Uterus (tissue), 4 donors: ENCODE measurements at places on chromosomes 3 and 15.

- DNase-seq: no peak
- H3K4me3 ChIP-seq: no peak overlapping the region
- H3K36me3 ChIP-seq: no peaks in the 10 kb centered on the region
Observed at GRCh38 chr3:71050538-71051258, 532.8 kb downstream of the FOXP1 start.

- H3K4me3 ChIP-seq: no peak overlapping the region
- H3K36me3 ChIP-seq: no peaks in the 10 kb centered on the region
- no peaks in the 10 kb centered on the region for H3K27me3 ChIP-seq
- no peak overlapping the region for H3K27ac ChIP-seq
- DNase-seq: no peak
Observed at GRCh38 chr3:42224658-42225421, 41.1 kb downstream of the CCK start.

GRCh38 chr15:67571648-67572415 is 29.3 kb downstream of the MAP2K5 start:
- no peaks in the 10 kb centered on the region for H3K36me3 ChIP-seq
- H3K4me3 ChIP-seq: no peak overlapping the region
- no peaks in the 10 kb centered on the region for H3K27me3 ChIP-seq
- DNase-seq: no peak
- no peaks in the 10 kb centered on the region for H3K4me1 ChIP-seq

DNA sequence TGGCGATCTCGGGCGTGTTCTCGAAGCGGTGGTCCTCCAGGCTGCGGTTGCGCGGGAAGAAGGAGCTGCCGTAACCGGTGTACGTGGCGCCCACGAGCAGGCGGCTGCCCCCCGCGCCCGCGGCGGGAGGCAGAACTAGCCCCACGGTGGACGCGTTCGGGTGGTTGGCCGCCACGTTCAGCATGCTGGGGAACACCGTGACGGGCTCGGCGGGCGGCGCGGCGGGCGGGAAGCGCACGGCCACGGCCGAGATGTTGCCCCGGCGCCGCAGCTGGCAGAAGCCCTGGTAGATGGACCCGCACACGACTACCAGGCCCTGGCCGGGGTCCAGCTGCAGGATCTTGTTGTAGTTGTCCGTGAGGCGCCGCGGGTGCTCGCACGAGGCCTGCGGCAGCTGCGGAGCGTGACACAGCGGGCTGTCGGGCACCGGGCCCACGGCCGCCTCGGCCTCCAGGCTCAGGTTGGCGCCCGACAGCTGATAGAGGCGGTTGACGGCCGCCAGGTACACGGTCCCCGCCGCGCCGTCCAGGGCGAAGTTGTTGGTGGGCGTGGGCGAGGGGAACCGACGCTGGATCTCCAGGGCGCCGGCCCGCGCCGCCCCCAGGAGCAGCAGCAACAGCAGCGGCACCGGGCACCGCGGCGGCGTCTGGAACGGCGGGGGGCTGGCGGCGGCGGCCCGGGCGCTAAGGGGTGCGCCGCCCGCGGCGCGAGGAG is 397 bp downstream of the PLXND1 start:
- H3K36me3 ChIP-seq: no peaks in the 10 kb centered on the region
- peak overlapping the region; percentile 57 for H3K4me3 ChIP-seq
- peak overlapping the region; percentile 97 for H3K27ac ChIP-seq
- DNase-seq: no peak
- no peaks in the 10 kb centered on the region for H3K27me3 ChIP-seq

GRCh38 chr3:51739110-51739509 is 32.2 kb downstream of the GRM2 start:
- H3K4me1 ChIP-seq: no peaks in the 10 kb centered on the region
- no peak for DNase-seq
- H3K4me3 ChIP-seq: no peak overlapping the region

GRCh38 chr15:38075466-38075865 is 141.0 kb downstream of the TMCO5A start:
- no peaks in the 10 kb centered on the region for H3K36me3 ChIP-seq
- no peak overlapping the region for H3K4me3 ChIP-seq
- no peaks in the 10 kb centered on the region for H3K27me3 ChIP-seq
- DNase-seq: no peak
- H3K4me1 ChIP-seq: no peaks in the 10 kb centered on the region
- H3K27ac ChIP-seq: no peak overlapping the region

- H3K27me3 ChIP-seq: no peaks in the 10 kb centered on the region
- no peak overlapping the region for H3K4me3 ChIP-seq
- H3K36me3 ChIP-seq: no peaks in the 10 kb centered on the region
- no peaks in the 10 kb centered on the region for H3K4me1 ChIP-seq
Observed at GRCh38 chr15:42820811-42821210, 83.9 kb upstream of the CDAN1 start.

DNA sequence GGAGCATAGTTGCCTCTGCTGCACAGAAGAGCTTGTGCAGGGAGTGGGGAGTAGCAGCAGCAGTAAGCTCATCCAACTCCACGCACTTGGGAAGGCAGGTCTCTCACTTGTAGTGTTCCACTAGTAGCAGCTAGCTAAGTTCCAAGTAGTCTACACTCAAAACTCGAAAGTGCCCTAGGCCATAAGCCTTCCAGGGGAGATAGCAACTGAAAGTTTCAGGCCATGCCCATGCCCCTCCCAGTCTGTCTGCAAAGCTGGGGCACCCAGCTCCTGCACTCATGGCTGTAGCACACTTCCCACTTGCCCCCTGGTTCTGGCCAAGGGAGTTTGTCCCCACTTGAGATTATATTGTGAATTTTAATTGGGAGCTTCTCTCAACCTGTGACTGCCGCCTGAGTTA is 57.5 kb downstream of the MFSD1 start:
- no peaks in the 10 kb centered on the region for H3K36me3 ChIP-seq
- H3K27me3 ChIP-seq: no peaks in the 10 kb centered on the region
- no peak overlapping the region for H3K27ac ChIP-seq
- no peak overlapping the region for H3K4me3 ChIP-seq

GRCh38 chr15:87487484-87487883 is 769.1 kb downstream of the NTRK3 start:
- no peak overlapping the region for H3K27ac ChIP-seq
- H3K4me1 ChIP-seq: no peaks in the 10 kb centered on the region
- DNase-seq: no peak
- H3K4me3 ChIP-seq: no peak overlapping the region
- H3K27me3 ChIP-seq: no peaks in the 10 kb centered on the region
- H3K36me3 ChIP-seq: no peaks in the 10 kb centered on the region

GRCh38 chr3:181629029-181629428 is 82.7 kb upstream of the SOX2 start:
- H3K4me3 ChIP-seq: no peak overlapping the region
- no peaks in the 10 kb centered on the region for H3K4me1 ChIP-seq
- no peak for DNase-seq
- no peaks in the 10 kb centered on the region for H3K27me3 ChIP-seq
- H3K36me3 ChIP-seq: no peaks in the 10 kb centered on the region
- H3K27ac ChIP-seq: no peak overlapping the region

DNA sequence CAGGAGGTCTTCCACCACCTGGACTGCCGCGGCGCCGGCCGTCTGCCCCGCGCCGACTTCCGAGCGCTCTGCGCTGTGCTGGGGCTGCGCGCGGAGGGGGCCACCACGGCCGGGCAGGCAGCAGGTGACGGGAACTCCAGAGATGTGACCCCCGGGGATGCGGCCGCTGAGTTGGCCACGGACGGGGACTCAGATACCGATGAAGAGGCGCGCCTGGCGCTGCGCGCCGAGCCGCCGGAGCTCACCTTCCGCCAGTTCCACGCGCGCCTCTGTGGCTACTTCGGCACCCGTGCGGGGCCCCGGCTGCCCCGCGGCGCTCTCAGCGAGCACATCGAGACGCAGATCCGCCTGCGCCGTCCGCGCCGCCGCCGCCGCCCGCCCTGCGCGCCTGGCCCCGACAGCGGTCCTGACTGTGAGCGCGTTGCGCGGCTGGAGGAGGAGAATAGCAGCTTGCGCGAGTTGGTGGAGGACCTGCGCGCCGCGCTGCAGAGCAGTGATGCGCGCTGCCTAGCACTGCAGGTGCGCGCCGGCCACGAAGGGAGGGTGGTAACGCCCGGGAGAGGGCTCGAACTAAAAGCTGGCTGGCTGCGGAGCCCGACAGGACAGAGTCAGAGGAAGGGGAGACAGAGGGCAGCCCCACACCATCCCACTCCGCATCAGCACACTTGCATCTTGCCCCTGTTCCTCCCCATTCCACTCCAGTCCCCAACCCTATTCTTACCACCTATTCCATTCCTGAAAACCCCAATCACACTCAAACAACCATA is 885 bp downstream of the EFCC1 start:
- no peaks in the 10 kb centered on the region for H3K4me1 ChIP-seq
- H3K4me3 ChIP-seq: peak overlapping the region; percentile 40
- no peak for DNase-seq
- no peaks in the 10 kb centered on the region for H3K27me3 ChIP-seq
- H3K36me3 ChIP-seq: no peaks in the 10 kb centered on the region

DNA sequence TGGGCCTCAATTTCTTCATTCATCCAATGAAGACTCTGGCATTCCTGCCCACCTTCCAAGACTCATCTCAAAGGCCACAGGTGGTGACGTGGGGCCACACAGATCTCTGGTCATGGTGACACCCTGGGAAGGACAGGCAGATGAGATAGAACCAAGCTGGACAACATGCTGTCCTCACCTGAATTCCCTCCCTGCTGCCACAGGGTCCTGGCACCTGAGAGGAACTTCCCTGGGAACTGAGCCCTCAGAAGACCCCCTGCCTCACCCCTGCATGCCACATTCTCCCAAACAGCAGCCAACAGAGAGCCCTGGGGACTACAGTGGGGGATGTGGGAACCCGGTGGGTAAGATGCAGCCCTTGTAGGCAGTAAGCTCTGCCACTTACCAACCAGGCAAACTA is 10.7 kb downstream of the KLF15 start:
- no peaks in the 10 kb centered on the region for H3K36me3 ChIP-seq
- H3K4me1 ChIP-seq: peaks cover 4% of the 10 kb centered on the region
- no peak overlapping the region for H3K27ac ChIP-seq
- no peak overlapping the region for H3K4me3 ChIP-seq
- no peaks in the 10 kb centered on the region for H3K27me3 ChIP-seq

DNA sequence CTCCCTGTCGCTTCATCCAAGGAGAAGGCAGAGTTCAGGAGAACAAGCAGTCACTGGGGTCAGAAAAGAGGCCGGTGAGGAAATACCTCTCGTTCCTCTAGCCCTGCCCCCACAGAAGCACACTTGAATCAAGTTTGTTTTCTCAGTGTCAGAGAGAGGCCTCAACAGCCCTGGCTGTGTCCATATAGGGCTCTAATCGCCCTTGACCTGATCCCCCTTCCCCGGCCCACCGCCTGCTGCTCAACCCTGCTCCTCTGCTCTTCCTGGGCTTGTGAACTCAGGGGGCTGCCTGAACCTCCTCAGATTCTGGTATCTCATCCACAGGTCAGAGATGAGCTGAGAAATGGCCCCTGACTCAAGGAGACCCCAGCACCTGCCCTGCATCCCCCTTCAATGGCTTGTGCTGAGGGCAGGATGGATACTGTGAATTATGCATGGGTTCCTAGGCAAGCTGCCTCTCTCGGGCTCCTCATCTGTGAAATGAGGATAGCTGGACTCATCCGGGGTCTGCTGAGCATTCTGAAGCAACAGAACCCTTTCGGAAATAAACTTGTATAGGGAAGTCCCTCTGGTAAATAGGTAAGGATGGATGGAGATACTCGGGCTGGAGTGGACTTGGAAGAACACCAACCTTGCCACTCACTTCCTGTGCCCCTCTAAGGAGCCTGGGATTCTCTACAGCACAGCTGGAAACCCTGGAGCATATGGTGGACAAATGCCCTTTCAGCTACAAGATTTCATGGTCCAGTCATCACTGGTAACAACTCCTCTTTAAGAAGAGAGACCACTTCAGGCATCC is 147.5 kb downstream of the STT3B start:
- no peaks in the 10 kb centered on the region for H3K36me3 ChIP-seq
- H3K27me3 ChIP-seq: no peaks in the 10 kb centered on the region
- DNase-seq: peak; percentile 28
- no peak overlapping the region for H3K27ac ChIP-seq
- no peak overlapping the region for H3K4me3 ChIP-seq
- H3K4me1 ChIP-seq: no peaks in the 10 kb centered on the region

- DNase-seq: no peak
- no peak overlapping the region for H3K27ac ChIP-seq
- H3K4me1 ChIP-seq: no peaks in the 10 kb centered on the region
- H3K27me3 ChIP-seq: no peaks in the 10 kb centered on the region
Observed at GRCh38 chr3:45872569-45872968, 13.8 kb upstream of the CCR9 start.

GRCh38 chr3:65401359-65402305 is 637.1 kb downstream of the MAGI1 start:
- H3K27me3 ChIP-seq: no peaks in the 10 kb centered on the region
- H3K4me3 ChIP-seq: no peak overlapping the region
- no peaks in the 10 kb centered on the region for H3K4me1 ChIP-seq
- H3K27ac ChIP-seq: no peak overlapping the region
- no peak for DNase-seq
- no peaks in the 10 kb centered on the region for H3K36me3 ChIP-seq

- peak overlapping the region; percentile 62 for H3K27ac ChIP-seq
- DNase-seq: no peak
- H3K4me3 ChIP-seq: peak overlapping the region; percentile 91
- no peaks in the 10 kb centered on the region for H3K4me1 ChIP-seq
- H3K36me3 ChIP-seq: no peaks in the 10 kb centered on the region
Observed at GRCh38 chr3:10320320-10320677, 613 bp downstream of the SEC13 start.

DNA sequence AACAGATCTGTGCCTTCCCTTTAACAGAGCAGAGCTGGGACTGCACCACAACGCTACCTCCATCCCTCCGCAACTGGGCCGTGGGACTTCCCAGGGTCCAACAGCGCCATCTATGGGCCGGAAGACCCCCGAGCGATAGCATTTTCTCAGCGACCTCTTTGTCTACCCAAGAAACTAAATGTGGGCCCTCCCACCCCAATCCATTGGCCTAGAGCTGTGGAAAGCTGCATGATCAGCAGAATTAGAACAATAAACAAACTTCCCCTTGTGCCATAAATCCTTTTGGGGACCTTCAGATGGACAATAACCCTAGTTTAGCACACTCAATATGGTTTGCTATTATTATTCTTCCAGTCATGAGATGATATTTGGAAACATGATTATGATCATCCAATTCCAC is 74.8 kb upstream of the NTRK3 start:
- no peak overlapping the region for H3K4me3 ChIP-seq
- no peak overlapping the region for H3K27ac ChIP-seq
- H3K27me3 ChIP-seq: no peaks in the 10 kb centered on the region
- no peaks in the 10 kb centered on the region for H3K4me1 ChIP-seq
- H3K36me3 ChIP-seq: no peaks in the 10 kb centered on the region

DNA sequence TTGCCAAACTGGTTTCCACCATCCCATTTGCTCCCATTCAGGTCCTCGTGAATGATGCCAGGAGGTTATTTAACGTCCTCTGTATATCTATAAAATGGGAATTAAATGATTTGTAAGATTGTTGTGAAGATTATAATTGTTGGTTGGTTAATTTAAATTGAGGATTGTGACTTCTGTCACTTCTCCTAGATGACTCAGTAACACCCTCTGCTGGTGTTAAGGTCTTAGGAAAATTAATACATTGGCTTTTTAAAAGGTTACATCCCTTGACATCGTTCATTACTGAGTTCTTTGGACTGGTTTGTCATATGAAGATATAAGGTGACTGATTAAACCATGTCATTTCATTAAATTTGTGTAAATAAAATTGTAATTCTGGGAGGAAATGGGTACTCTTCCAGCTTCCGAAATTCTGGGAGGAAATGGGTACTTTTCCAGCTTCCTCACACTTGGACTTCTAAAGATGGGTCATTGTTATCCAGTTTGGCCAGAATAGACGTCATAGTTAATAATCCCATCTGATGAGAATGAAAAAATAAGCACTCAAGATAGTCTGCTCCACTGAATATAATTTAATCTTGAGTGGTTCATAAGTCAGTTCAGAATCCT is 33.3 kb upstream of the PAQR5 start:
- no peak overlapping the region for H3K4me3 ChIP-seq
- no peak for DNase-seq
- H3K27me3 ChIP-seq: no peaks in the 10 kb centered on the region
- H3K27ac ChIP-seq: no peak overlapping the region
- no peaks in the 10 kb centered on the region for H3K36me3 ChIP-seq
- no peaks in the 10 kb centered on the region for H3K4me1 ChIP-seq
